Panc1 (cell line): ENCODE measurements at places on chromosomes 16 and 17.

DNA sequence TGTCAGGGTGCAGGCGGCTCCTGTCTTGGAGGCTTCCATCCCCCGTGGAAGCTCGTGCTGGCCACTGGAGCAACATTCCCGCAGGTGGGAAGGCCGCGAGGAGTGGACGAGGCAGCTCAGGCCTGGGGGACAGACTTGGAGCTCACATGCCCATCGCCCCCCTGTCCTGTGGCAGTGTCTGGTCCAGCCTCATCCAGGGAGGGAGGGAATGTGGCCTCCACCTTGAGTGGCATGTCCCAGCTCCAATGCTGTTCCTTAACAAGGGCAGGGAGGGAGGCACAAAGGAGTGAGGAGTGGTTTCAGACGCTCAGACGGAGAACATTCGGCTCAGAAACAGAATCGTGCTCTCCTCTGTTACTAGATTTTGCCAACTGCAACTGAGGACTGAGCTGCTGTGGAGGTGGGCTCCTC, 159.4 kb upstream of the CHMP6 start:
- DNase-seq = no peak

DNA sequence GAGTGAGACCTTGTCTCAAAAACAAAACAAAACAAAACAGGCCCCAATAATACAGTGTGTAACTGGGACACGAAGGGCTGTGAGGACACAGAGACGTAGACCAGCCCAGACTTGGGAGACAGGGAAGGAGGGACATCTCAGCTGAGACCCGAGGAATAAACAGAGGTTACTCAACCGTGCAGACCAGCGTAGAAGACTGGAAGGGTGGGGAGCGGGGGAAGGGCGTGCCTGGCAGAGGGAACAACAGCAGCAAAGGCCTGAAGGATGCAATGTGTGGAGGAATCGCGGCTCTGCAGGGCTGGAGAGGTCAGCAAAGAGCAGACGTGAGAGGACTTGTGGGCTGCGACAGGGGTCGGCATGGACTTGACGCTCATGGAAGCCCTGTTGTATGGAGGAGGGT, 11.6 kb upstream of the CES4A start:
- DNase-seq = no peak

DNA sequence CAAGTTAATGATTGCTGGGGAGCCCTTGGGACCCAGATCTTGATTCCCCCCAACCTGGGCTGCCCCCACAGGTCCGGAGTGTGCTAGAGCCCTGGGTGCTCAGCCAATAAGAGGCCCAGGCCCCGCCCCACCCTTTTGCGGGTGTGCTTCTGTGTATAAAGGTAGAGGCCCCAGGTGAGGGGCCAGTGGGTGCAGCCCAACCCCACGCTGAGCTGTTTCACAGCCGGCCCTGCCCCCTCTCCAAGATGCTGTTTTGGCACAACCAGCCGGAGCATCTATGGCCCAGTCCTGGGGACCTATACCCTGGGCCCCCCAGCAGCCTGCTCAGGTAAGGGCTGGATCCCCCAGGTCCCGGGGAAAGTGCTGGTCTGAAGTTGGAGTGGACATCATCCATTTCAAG, 11.8 kb upstream of the STAC2 start:
- no peak for DNase-seq

- no peak for DNase-seq
These were observed 68.2 kb upstream of the ZNF423 start for GRCh38 chr16:49924078-49924477.

GRCh38 chr17:16434662-16435061, 19.3 kb downstream of the TRPV2 start:
- DNase-seq = no peak

GRCh38 chr17:31313982-31314781, at the start of gene EVI2B:
Gene EVI2B, minus strand, starts transcription at chr17:31314054. Its CDS starts 8,445 bp downstream, at chr17:31305609.
- no peak for DNase-seq

DNA sequence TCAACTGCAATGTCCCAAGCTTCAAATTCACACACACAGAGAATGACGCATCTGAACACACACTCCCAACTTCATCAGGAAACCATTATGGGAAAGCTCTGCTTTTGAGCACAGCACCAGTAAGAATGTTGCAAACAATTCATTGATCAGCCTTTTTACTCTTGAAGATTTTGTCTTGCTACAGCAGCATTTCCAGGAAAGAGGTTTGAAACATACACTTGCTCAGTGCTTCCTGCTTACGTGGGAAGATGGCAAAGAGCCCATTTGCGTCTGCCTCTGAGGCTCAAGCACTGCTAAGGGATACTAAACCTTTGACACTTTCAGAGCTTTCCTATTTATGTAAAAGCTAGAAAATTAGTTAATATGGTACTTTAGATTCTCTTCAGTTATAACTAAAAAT, 77.2 kb upstream of the MON1B start:
- no peak for DNase-seq

- no peak for DNase-seq
These were observed 189.7 kb downstream of the IRX5 start for GRCh38 chr16:55120408-55120807.

- no peak for DNase-seq
These were observed 30.9 kb upstream of the CLEC18B start for GRCh38 chr16:74451951-74452758.

DNA sequence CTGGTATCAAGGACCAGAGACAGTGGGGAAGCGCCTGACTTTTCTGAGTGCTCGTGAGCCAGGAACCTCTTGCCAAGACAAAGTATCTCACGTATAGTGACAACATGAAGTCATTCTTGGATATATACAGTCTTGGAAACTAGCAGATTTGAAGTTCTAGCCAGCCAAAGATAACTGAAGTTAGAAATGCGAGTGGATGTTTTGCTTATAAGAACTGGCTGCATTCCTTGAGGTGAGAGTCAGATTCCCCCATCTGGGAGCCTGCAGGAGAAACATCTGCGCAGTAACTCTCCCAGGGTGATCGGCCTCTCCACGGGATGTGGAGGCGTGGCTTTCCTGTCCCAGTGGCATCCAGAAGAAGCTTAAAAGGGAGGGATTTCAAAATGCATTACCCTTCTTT, 89.8 kb downstream of the SHISA6 start:
- no peak for DNase-seq

DNA sequence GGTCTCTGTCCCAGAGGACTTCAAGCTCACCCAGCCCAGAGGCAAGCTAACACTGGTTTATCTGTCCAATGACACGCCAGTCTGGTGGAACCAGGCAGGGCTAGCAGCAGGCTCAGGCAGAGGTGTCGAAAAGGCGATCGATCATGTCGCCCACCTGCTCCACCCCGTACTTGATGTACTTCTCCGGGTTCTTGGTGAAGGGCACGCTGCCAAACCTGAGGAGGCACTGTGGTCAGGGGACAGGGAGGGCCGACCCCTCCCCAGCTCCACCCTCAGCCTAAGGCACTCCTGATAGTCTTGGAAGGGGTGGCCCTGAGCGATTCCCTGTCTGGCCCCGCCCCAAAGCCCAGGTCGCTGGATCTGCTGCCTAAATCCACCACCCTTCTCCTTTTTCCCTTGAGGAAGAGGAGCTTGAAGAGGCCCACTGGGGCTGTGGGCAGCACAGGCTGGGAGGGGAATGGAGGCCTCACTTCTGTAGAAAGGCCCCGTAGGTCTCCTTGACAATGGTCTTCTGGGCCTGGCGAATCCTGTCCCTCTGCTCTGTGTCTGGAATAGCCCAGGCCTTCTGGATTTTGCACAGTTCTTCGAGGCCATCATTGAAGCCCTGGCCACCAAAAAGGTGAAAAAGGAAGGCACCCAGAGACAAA, 4.7 kb downstream of the ZACN start:
- DNase-seq = no peak
